ENCODE measurements at places on chromosomes 1 and 21.

- no peak for DNase-seq
These were observed 80.1 kb downstream of the SPAG17 start for GRCh38 chr1:118104951-118105350.

DNA sequence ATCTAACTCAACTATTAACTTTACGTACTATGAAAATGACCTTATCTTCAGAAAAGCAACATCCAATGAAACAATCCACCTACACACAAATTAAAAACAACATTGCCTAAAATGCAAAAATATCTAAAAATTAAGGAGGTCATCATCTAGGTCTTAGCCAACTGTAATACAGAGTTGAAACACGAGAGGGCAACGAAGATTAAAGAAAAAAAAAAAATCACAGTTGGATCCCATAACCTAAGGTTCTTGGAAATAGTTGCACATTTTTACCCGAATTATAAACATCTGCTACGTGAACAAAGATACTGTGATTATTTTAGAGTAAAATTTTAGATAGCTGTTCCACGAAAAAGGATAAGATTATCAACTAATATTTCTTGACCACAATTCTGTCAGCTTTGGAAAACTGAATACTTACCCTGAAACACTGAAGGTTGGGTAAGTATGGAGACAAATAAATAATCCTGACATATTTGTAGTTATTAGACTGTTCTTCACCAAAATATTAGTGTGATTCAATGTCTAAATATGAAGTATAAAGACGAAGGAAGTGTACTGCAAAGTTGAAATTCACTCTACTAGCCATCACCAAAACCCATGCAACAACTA is 88.0 kb upstream of the AK4 start:
- DNase-seq = no peak

GRCh38 chr1:228163007-228163753 is 2.4 kb upstream of the IBA57 start:
- DNase-seq = no peak

DNA sequence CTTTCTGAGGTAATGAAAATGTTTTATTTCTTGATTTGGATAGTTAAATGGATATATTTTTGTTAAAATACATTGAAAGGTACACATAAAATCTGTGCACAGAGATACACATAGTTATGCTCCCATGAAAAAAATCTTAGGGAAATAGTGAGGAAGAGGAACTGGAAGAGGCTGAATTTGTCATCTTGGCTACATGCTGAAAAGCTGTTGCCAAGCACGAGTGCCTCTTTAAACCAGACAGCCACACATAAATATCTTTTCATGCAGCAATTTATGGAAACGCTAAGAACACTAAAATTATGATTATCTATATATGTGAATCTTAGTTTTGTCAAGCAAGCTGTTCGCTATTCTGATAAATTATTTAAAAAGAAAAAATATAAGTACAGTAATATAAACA is 12.8 kb upstream of the ADAR start:
- no peak for DNase-seq

DNA sequence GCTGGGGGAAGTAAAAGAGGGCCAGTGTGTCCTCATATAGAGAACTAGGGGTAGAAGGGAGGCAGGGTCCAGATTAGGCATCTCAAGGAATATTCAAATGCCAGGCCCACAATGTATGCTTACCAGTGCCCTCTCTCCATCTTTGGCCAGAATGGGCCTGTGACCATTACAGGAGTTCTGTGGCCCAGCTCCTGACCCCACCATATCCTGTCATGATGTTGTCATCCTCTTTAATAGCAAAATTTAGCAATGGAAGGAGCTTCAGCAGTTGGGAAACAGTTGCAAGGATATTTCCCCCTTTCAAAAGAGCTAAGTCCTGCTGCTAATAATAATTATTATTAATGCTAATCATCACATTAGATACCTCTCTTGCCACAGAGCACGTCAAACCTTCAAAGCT is 49.3 kb upstream of the JUN start:
- DNase-seq = no peak

GRCh38 chr21:16634515-16634914 is 878.3 kb upstream of the CXADR start:
- no peak for DNase-seq

- no peak for DNase-seq
These were observed 6.1 kb downstream of the SLC25A24 start for GRCh38 chr1:108194051-108194450.

DNA sequence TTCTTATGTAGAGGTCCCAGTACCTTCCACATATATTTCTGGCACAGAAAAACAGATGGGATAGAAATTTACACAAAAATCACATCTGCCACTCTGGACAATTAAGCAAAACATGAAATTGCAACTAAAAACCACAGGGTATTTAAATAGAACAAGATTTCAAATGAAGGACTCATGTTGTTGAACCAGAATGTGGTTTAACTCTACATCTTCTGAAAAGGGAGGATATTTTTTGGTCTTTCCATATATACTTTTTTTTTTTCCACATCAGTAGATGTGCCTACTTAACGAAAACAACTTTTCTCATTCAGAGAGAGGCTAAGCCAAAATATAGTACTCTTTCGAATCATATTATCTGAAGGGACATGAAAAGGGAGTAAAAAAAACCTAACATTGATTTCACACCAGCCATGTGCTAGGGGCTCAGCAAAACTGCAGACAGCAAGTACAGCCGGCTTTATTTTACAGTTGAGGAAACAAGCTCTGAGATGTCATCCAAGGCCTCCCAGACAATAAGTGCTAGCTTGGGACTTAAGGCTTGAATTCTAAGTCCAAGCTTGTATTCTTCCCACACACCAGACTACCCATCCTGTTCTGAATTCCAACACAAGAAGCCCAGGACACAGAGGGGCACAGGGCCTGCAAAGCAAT is 208.9 kb downstream of the PBX1 start:
- no peak for DNase-seq

DNA sequence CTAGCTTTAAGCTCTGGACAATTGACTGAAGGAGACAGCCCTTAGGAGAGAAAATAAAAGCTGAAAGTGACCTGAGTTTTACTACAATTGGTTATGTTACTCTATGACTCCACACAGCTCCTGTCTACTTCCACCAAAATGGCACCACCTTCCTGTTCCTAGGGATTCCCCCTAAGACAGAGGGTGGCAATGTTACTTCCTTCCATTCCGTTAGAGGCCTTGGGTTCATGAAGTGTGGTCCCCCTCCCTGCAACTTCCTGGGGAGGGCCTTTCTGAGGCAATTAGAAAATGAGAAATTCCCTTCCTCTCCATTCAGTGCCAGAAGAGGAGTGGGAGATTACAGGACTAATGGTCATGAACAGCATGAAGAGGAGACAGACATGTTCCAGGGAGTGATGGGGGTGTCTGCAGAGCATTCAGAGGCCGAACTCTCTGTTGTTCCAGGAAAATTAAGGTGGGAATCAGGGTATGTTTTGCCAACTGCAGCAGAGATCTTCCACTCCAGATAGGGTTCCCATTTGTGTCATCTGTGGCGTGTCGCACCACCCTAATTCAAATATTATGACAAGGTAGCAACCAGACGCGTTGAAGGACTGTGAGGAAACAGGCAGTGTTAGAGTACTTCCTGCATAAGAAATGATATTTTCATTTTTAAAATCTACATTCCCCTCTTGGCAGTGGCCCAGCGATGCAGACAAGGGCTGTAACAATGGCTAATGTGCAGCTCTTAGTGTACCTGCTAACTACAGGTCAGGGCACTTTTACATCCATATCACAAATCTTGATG is 53.1 kb upstream of the TRIM67 start:
- DNase-seq = no peak

GRCh38 chr1:118866330-118866729 is 121.8 kb downstream of the TBX15 start:
- no peak for DNase-seq

GRCh38 chr21:36606287-36606982 is 92.5 kb upstream of the SIM2 start:
- DNase-seq = no peak

DNA sequence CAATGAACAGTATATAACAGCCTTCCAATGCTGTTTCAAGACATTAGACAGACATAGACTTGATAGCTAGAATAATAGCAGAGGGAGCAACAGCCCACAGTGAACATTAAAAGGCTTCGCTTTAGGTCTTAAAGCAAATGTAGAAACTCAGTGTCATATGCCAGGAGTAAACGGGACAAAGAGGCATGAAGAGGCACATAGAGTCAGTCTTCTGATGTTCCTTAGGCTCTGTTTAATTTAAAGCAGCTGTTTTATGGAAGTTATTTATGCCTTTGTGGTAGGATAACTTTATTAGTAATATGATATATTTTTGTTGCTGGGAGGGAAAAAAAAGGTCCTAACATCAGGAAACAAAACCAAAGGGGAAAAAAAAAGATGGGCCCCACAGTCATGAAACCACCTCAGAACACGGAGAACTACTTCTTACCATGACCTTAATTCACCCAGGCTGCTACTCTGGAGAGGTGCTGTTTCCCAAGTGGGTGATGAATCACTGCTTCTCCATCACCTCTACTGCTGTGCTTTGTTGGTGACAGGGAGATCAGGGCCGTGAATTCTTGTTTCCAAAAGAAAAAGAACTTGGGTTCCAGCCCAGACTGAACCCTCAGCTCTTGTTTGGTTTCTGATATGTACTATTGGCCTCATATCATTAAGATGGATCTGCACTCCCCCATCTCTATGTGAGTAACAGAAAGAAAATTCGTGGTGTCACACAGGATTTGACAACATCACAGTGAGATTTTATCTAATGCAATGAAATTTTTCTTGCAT is 616.9 kb downstream of the KIF26B start:
- no peak for DNase-seq

GRCh38 chr1:82844911-82845827 is 1044.4 kb downstream of the ADGRL2 start:
- no peak for DNase-seq

GRCh38 chr1:198320759-198321158 is 164.0 kb downstream of the NEK7 start:
- DNase-seq = no peak

GRCh38 chr1:204307334-204307883 is 52.3 kb downstream of the PLEKHA6 start:
- DNase-seq = no peak

GRCh38 chr1:182952677-182953444 is at the start of gene SHCBP1L:
TSS of gene SHCBP1L (minus strand) at chr1:182953166. CDS start at chr1:182953133, 33 bp downstream.
- no peak for DNase-seq

DNA sequence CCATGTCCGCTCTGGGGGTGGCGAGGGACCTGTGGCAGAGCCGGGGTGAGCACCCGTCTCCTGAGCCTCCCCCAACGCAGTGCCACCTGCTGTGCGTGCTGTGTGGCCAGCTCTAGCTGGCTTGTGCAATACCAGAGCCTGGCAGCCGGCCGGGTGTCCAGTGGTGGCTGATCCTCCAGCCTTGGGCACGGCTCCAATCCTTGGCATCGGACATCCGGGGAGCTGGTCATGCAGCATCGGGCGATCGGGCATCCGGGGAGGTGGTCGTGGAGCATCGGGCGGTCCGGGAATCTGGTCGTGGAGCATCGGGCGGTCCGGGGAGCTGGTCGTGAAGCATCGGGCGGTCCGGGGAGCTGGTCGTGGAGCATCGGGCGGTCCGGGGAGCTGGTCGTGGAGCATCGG is 8.1 kb downstream of the SLX9 start:
- DNase-seq = no peak

GRCh38 chr1:236516929-236517704 is 6.7 kb upstream of the LGALS8 start:
- no peak for DNase-seq

GRCh38 chr1:43421396-43421795 is 31.7 kb downstream of the SZT2 start:
- no peak for DNase-seq

DNA sequence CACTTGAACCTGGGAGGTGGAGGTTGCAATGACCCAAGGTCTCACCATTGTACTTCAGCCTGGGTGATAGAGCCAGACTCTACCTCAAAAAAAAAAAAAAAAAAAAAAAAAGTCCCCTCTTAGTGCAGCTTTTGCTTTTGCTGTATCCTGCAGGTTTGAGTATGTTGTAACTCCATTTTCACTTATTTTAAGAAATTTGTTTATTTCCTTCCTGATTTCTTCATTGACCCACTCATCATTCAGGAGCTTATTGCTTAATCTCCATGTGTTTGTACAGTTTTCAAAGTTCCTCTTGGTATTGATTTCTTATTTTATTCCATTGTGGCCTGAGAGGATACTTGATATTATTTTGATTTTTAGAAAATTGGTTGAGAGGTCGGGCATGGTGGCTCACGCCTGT is 50.9 kb upstream of the AK4 start:
- DNase-seq = no peak

DNA sequence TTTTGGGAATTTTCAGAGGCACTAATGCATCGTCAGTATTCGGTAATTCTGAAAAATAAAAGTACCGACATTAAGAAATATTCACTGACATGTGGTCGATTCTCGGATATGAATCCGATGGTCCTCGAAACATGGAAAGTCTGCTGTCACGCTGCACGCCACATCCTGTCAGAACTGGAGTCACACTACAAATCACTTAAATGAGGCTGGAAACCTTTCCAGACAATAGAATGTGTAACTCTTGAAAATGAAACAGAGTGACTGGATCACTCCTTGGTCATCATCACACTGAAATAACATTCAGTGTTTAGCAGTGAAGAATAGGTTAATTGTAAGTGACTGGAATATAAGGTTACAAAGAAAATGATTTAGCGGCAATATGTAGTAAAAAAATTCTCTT is 620.1 kb upstream of the ADAMTS5 start:
- no peak for DNase-seq

GRCh38 chr1:197336571-197336970 is 68.5 kb downstream of the CRB1 start:
- DNase-seq = no peak

DNA sequence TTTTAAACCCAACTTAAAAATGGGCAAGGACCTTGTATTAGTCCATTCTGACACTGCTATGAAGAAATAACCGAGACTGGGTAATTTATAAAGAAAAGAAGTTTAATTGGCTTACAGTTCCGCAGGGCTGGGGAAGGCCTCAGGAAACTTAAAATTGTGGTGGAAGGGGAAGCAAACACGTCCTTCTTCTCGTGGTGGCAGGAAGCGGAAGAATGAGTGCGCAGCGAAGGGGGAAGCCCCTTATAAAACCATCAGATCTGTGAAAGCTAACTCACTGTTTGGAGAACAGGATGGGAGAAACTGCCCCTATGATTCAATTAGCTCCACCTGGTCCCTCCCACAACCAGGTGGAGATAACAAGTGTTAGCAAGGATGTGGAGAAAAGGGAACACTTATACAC is 237.7 kb downstream of the SEC16B start:
- DNase-seq = no peak

- DNase-seq = no peak
These were observed 4.1 kb upstream of the HPCA start for GRCh38 chr1:32881871-32882850.

DNA sequence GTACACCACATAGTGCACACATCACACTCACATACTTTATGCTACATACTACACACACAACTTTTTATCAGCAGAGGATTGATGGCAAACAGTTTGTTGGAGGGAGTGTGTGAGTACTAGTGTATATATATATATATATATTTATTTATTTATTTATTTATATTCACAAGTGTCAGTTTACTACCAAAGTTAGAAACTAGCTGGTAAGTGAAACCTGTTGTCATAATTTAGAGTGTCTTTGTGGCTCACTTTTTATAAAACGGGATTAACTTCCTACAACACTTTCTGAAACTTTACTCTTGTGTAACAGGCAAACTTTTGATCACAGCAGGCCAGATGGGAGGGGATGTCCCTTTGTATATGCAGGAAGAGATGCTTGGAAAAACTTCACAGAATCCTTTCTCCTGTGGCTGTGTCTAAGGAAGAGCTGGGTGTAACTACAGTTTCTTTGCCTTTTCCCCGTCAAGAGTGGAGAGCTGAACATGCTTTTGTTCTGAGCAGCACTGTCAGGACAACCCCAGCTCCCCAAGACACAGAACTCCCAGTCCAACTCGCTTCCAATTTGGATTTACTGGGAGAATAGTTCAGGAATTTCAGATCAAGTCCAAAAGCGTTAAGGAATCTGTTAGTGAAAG is 1.9 kb upstream of the SAMD13 start:
- no peak for DNase-seq

Data from activated naive CD4-positive, alpha-beta T cell (primary cell).